T47D (cell line): ENCODE measurements at places on chromosomes 5 and 9.

DNA sequence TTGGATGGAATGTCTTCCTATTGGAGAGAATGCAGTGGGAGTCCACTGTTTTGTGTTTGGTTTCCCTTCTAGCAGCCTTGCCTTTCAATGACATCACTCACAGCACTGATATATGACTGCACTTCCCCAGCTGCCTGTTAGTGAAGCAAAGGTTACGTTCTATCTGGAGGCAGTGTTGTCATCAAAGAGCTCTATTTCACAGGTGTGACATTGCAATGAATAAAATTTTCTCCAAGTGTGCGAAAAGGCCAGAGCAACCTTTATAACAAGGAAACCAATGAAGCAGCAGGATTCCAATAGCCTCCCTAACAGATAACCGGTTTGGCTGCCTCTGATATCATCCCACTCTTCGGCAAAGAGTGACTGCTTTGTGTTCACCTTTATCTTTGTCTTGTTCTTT lies 523.5 kb upstream of the ZNF608 start:
- DNase-seq, result no peak

GRCh38 chr5:179371681-179372680 lies 26.7 kb upstream of the ADAMTS2 start:
- no peak for DNase-seq

GRCh38 chr9:14243514-14244042 lies 70.4 kb downstream of the NFIB start:
- no peak for DNase-seq

GRCh38 chr9:133718563-133719315 lies 19.4 kb downstream of the SARDH start:
- DNase-seq, result no peak

DNA sequence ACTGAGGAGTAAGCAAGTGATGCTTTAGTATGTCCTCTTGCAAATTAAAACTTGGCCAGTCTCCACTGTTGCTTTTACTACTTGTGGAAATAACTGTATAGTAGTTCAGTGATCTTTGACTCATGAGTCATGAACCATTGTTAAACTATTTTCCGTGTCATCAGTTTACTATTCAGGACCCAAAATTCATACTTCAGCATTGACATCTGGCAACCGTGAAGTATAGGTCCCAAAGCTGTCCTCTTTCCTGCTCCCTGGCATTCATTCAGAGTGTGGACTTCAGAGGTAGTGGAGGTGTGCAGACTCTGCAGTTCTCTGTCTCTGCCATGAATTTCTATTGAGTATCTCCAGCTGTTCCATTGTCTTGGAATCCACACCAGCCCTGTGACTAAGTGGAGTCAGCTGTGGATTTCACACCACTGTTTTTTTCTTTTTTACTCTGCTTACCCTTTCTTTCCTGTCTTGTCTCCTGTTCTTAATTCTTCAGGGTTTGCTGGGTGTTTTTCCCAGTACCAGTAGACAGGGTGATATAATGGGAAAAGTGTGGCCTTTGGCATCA lies 7.5 kb downstream of the TDRD7 start:
- no peak for DNase-seq

DNA sequence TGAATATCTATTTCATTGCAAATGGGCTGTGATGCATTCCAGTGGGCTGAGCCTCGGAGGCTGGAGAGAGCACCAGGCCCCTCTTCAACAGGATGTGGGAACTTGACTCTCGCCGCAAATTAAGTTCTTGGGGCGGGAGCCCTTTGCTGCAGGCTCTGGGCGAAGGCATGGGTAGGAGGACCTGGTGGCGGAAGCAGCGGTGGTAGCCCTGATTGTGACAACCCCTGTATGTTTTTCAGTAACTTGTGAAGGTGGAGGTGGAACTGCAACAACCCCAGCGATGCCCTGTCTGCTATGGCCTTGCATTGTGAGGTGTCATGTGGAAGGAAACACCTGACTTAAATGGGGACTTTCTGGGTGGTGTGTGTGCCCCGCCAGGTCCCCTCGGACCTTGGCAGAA lies 9.4 kb downstream of the FYB1 start:
- no peak for DNase-seq

GRCh38 chr9:109894921-109895758 lies 115.1 kb downstream of the PALM2AKAP2 start:
- DNase-seq, result no peak

DNA sequence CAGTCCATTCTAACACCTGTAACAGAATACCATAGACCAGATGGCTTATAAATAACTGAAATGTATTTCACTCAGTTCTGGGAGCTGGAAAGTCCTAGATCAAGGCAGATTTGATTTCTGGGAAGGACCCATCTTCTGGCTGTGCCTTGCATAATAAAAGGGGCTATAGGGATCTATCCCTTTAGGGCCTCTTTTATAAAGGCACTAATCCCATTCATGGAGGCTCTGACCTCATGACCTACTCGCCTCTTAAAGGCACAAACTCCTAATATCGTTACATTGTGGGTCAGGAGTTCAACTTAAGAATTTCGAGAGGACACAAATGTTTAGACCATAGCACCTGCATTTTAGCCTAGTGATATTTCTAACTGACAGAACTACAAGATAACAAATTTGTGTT lies 619.0 kb downstream of the CDH18 start:
- DNase-seq, result no peak

- peak; percentile 74 for DNase-seq
Observed at GRCh38 chr9:97954550-97954989, 16.6 kb upstream of the HEMGN start.

GRCh38 chr5:159092972-159093371 lies 6.7 kb downstream of the EBF1 start:
- DNase-seq, result no peak

GRCh38 chr5:96919754-96920197 lies 16.1 kb upstream of the LNPEP start:
- no peak for DNase-seq

GRCh38 chr5:6540111-6540827 lies 91.6 kb downstream of the UBE2QL1 start:
- DNase-seq, result no peak

GRCh38 chr9:126128494-126129142 lies 198.0 kb upstream of the MVB12B start:
- no peak for DNase-seq

DNA sequence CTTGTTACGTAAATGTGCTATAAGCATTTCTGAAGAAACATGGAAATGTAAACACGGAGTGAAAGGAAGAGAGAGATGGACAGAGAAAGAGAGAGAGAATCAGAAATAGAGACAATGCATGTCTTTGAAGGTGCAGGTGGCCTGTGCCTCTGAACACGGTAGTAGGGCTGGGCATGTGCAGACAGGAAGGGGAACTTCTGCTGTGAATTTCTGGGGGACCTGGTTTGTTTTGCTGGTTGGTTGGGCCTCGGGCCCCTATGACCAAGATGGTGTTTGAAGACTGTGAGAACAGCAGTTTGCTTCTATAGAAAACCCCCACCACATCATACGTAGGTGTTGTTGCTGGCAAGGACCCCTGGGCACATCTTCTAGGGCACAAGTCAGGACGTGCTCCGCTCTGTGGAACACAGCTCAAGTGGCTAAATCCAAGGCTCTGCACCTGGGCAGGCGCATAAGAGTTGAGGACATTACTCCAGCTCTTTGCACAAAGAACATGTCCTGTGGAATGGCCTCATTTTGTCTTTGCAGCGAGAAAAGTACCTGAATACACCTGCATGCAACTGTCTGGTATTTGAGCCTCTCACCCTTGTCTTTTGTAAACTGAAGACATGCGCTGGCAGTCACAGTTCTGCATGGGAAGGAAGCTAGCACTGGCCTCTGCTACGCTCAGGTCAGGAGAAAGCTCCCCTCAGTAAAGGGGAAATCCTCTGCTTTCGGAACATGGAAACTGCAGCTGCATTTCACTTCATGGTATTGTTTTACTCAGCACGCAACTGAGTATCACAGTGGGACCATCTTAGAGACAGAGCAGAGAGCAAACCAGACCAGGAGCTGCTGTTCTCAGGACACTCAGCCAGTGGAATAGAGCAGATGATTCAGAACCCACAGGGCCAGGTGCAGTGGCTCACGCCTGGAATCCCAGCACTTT lies 2.7 kb downstream of the OR2V2 start:
- no peak for DNase-seq

GRCh38 chr5:143398053-143398355 lies 5.5 kb downstream of the NR3C1 start:
- DNase-seq, result no peak

DNA sequence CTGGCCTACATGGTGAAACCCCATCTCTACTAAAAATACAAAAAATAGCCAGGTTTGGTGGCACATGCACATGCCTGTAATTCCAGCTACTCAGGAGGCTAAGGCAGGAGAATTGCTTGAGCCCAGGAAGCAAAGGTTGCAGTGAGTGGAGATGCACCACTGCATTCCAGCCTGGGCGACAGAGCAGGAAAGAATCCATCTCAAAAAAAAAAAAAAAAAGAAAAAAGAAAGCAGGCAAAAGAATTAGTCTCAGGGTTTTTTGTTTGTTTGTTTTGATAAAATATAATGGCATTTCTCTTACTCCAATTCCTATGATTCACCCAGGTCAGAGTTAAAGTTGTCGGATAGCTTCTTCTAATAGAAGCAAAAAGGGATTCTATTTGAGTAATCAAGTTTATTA lies 67.0 kb upstream of the ATG10 start:
- DNase-seq, result no peak

GRCh38 chr5:78534148-78534904 lies 114.2 kb downstream of the LHFPL2 start:
- DNase-seq, result no peak

GRCh38 chr5:149766460-149767280 lies 36.6 kb downstream of the PPARGC1B start:
- no peak for DNase-seq

DNA sequence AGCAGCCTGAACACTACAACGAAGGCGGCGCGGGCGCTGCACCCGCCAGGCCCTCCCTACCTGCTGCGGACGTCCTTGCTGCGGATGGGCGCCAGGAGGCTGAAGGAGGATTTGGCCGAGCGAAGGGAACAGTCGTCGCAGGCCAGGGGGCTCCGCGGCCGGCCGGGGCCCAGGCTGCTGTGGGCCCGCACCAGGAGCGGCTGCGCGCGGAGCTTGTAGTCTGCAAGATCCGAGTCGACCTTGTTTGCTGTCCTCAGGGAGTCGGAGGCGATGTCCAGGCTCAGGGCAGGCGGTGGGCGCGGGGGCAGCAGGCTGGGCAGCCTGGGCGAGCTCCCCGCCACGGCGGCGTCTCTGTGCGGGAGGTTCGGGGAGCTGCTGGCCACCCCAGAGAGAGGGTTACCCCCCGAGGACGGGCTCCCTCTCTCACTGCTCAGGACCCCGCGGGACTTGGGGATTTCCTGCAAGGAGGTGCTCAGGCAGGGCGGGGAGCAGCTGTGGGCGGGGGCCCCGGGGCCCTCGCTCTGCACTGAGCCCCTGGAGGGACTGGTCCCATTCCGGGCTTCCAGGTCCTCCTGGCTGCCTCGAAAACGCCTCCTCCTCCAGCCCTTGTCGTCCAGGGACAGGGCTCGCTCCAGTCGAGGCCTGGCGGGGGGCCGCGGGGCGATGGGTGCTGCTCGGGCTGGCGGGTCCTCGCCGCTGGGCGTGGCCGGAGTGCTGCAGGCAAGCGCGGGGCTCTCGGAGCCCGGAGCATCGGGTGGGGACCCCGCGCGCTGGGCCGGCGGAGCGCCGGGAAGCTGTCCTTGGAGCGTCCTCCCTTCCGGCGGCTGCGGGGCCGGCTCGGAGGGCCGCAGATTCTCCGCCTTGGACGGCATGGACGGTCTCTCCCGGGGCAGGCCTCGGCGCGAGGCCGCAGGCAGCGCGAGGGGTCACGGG lies 831 bp downstream of the INPP5E start:
- DNase-seq, result peak; percentile 42
